NCI-H345 (cell line): ENCODE measurements at places on chromosomes 11 and 22.
A peak's percentile ranks its signal among the peaks of the same experiment; 100 is the strongest.

DNA sequence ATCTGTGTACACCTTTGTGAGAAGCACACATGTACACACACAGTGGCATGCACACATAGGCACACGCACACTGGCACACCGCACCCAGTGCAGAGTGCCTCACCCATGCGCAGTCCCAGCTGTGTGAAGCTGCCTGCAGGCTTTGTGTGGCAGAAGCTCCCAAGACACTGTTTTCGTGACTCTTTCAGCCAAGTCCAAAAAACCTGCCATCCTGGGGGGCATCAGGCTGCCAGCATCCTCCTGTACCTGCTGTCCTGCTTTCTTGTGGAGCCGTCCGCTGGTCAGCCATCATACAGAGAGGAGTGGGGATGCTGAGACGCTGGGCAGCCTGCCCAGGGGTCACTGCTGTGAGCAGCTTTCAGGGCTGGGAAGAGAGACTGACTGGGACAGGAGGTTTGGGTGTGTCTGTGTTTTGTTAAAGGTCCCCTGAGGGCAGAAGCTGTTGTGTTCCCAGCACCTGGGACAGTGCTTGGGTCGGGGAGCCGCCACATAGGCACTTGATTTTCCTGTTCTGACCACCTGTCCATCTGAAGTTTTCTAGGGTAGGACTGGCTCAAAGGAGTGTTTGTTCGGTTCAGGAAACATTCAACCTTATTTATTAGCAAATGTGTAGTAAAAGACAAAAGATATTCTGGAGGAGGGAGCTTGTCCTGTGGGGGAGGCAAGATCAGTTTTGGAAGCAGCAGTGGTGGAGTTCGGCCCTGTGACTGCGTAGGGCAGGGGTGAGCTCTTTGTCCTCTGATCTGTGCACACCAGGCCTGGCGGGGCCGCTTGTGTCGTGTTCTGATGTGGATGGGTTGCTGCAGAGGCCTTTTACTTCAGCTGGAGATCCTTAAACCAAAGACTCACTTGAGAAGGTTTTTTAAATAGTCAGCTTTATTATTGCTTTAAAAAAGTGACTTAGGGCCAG lies 29.7 kb downstream of the AP2A2 start:
- no peak for DNase-seq

DNA sequence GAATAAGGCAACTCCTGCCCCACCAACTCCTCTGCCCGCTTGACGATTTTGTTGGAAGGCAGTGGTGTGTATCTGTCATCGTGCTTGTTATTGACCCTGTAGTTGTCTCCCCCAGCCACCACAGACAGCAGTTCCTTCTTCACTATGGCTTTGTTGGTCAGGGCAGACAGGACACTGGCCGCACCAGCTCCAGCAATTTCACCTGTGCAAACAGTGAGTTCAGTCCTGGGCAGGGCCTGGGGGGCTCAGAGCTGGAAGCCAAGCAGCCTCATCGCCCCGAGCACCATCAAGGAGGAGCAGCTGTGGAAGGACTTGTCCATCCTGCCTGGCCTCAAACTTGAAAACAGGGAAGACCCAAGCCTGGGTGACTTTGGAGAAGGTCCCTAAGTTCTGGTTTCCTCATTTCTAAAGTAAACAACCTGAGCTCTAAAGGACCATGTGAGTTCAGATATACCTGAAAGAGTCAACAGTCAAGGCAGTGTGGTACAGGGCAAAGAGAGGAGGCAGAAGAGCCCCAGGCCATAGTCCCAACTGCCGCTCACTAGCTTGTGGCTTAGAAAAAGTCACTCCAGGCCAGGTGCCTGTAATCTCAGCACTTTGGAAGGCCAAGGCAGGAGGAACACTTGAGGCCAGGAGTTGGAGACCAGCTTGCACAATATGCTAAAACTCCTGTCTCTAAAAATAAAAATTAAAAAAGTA lies 4.6 kb downstream of the PLAAT2 start:
- DNase-seq = no peak

DNA sequence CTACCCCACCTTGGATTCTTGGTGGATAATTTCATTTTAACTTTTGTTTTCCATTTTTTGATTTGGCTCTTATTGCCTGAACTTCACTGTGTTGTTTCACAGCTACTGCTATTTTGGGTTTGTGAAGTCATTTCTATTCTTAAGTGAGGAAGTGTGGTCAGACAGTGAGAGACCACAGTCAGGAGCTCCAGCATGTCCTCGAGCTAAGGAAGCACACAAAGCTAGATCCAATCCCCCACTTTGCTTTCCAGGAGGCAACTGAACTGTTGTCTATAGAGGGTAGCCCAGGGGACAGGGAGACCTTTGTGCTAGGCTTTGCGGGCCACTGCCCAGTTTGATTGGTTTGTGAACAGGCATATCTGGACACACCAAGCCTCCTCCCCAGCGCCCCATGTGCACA lies 251.8 kb upstream of the KIRREL3 start:
- no peak for DNase-seq

- no peak for DNase-seq
Observed at GRCh38 chr22:43152003-43152356, 621 bp downstream of the TSPO start.

GRCh38 chr11:95849087-95849825 lies 59.0 kb downstream of the CEP57 start:
- DNase-seq = peak; percentile 18

GRCh38 chr22:30655532-30655931 lies 12.1 kb downstream of the DUSP18 start:
- no peak for DNase-seq

- no peak for DNase-seq
Observed at GRCh38 chr11:120577624-120578363, 66.2 kb downstream of the GRIK4 start.

GRCh38 chr22:44195189-44195871 lies 14.6 kb downstream of the PARVG start:
- no peak for DNase-seq

DNA sequence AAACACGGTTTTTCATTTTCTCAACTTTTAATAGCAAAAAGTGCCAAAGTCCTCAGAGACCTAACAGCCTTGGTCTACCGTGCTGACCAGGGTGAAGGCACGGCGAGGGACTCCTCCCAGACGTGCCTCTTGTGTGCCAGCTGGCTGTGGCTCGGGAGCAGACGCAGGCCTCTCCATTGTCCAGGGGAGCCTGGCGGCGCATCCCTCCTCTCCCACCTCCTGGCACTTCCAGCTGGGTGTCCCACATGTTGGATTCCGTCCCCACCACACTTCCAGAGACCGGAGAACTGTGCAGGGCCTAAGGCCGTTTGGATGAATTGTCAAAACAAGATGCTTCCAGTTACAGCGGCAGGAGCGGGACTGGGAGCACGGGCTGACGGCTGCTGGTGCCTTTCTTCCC lies 11.6 kb downstream of the CDPF1 start:
- no peak for DNase-seq

- no peak for DNase-seq
Observed at GRCh38 chr11:61297746-61298145, 2.6 kb upstream of the VWCE start.

- no peak for DNase-seq
Observed at GRCh38 chr11:10758957-10759356, 7.9 kb downstream of the CTR9 start.

GRCh38 chr11:40306938-40307548 lies 1152.4 kb downstream of the LRRC4C start:
- DNase-seq = peak; percentile 5

GRCh38 chr11:16111690-16112089 lies 244.7 kb downstream of the SOX6 start:
- DNase-seq = no peak

DNA sequence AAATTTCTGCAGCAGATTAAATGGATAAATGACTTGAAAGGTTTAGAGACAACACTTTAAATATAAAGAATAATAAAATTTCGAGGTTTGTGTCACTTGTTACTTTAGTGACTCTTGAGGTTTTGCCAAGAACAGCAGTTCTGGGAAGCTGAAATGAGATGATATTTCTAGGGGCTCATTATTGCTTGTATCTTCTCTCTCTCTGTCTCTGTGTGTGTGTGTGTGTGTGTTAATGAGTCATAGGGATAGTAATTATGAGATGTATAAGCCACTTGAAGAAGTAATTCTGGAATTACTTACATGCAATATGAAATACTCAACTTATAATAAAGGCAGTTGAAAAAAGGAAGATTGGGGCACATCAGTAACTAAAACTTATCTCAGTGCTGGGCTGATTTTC lies 9.6 kb upstream of the OR10G7 start:
- no peak for DNase-seq

GRCh38 chr11:44176546-44177213 lies 81.2 kb downstream of the EXT2 start:
- no peak for DNase-seq

DNA sequence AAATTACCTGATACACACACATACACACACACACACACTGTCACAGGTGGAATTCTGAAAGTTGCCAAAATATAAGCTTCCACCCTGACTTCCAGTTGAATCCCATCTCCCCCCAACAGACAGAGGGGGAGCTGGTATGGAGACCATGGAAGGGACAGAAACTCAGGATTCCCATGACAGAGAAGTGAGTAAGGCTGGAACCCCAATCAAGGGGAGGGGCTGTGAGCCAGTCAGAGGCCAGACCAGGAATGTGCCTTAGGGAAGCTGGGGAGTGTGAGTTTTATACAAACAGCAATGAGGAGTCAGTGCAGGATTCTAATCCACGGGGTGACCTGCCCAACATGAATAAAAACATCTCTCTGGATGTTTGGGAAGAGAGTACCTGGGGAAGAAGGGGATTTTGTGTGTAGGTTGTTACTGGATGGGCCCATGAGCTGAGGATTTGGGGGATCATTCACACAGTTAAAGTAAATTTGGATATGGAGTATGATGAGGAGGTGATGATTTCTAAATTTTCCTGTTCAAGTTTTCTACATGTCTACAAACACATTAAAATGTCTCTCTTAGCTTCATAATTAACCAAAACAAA lies 38.7 kb upstream of the TOP3B start:
- no peak for DNase-seq

DNA sequence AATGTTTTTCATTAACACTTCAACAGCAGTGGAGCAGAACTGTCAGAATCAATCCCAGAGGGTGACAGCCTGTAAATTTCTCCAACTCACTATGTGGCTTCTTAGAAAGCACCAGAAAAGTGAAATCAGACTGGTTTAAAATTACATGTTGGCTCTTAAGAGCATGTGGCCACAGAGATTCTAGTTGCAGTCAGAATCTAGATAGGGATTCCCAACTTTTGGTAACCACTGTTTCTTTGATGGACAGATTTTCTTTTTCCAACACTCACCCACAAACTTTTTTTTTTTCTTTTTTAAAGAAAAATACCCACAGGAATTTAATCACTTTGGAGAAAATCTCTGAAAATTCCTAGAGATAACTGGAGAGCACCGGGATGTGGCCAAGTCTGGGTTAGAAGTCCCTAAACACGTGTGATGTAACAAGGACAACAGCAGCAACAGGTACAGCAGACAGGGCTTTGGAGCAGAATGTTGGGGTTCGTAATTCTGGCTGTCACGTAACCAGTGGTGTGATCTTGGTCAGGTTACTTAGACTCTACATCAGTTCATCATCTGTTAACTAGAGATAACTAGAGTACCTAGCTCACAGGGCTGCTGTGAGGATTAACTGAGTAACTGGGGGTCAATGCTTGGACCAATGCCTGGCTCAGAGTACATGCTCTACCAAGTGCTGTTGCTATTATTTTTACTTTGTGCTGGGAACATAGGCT lies 100.1 kb downstream of the NAT10 start:
- DNase-seq = no peak

DNA sequence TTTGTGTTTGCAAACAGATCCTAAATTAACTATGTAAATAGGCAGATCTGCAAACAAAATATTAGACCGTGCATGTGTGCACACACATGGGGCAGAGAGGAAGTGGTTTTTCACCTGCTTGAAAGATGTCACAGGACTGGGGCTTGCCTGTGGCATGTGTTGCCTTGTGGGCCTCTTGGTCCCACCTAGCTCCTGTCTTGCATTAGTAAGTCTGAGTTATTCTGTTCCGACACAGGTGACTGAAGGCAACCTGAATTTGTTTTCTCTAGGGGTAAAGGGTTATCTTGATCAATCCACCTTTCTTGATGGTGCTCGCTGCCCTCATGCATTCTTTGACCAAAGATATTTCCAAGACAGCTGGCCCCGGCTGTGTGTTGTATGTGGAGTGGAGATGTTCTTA lies 667.5 kb downstream of the NTM start:
- DNase-seq = no peak

- DNase-seq = no peak
Observed at GRCh38 chr11:107973641-107974040, 35.1 kb upstream of the CUL5 start.

- DNase-seq = no peak
Observed at GRCh38 chr11:96035031-96035739, 111.3 kb upstream of the MTMR2 start.
